ENCODE measurements at places on chromosomes 4 and X.

DNA sequence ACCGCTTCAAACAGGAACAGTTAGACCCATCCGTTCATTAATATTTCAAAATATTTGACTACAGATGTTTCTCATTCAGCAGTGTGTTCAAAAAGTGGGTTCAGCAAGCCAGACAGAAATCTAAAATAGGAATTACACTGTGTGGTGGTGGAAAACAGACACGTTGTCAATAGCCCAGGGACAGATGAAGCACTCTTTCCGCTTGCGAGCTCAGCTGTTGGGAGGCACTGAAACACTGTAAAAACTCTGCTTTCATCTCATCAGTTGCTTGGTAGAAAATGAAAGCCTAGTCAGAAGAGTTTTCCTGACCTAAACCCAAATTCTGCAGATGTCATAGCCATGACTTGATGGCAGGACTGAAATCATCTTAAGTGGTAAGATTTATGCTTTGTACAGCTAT is 38.5 kb downstream of the LRP2BP start:
- no peak for DNase-seq

GRCh38 chrX:99722094-99722493 is 688.0 kb downstream of the PCDH19 start:
- DNase-seq = no peak

GRCh38 chr4:46900082-46900481 is 9.0 kb downstream of the COX7B2 start:
- DNase-seq = no peak

- no peak for DNase-seq
Observed at GRCh38 chr4:163878336-163879121, 384.0 kb downstream of the TMA16 start.

DNA sequence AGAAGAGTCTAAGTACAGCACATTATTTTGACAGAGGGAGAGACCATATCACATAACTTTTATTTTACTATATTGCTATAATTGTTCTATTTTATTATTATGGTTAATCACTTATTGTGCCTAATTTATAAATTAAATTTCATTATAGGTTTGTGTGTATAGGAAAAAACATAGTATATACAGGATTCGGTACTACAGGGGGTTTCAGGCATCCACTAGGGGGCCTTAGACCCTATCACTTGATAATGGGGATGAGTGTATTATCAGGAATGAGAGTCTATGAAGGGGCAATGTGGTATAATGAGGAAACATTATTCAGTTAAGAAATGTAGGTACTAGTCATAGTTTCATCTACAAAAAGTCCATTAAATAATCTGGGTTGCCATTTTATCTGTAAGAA is 833.1 kb downstream of the C4orf33 start:
- no peak for DNase-seq

- DNase-seq = no peak
Observed at GRCh38 chr4:156799121-156799589, 172.4 kb downstream of the PDGFC start.

Measured in DMS 273 treated with DMSO at 0.1 percent for 48 hours (cell line).